ENCODE measurements at places on chromosomes 12 and 14.

- DNase-seq: no peak
These were observed 19.3 kb downstream of the CKB start for GRCh38 chr14:103503296-103503695.

DNA sequence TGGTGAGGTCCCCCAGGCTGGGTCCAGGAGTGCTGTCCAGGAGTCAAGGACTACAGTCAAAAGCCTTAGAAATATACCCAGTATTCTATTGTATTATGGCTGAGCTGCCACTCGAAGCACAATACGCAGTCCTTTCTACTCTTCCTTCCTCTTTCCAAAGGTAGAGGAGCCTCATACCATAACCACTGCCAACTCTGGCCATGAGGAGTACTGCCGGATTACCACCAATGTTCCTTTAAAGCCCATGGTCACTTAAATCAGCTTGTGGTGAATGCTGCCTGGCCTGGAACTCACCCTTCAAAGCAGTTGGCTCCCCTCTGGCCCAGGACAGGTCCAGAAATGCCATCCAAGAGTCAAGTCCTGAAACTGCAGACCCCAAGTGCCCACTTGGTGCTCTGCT is 425.4 kb downstream of the SLC16A7 start:
- no peak for DNase-seq

GRCh38 chr14:104076743-104077142 is 8.8 kb upstream of the ASPG start:
- no peak for DNase-seq

DNA sequence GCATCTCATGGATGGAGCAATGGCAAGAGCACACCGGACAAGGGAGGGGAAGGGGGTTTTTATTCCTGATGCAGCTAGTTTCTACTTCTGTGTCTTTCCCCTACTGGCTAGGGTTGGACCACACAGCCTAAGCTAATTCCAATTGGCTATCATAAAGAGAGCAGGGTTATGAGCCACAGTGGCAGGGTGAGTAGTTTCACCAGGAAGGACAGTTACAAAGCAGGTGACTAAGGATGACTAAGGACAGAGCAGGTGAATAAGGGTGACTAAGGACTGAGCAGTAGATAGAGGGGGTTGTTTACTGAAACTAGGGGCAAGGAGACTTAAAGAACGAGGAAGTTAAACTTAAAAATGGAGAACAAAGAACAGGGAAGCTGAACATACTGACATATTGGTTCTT is 321.4 kb upstream of the SEL1L start:
- no peak for DNase-seq

- DNase-seq: no peak
These were observed 50.0 kb downstream of the FLRT2 start for GRCh38 chr14:85579942-85580341.

- no peak for DNase-seq
These were observed 101.5 kb downstream of the KIF26A start for GRCh38 chr14:104239861-104240301.

DNA sequence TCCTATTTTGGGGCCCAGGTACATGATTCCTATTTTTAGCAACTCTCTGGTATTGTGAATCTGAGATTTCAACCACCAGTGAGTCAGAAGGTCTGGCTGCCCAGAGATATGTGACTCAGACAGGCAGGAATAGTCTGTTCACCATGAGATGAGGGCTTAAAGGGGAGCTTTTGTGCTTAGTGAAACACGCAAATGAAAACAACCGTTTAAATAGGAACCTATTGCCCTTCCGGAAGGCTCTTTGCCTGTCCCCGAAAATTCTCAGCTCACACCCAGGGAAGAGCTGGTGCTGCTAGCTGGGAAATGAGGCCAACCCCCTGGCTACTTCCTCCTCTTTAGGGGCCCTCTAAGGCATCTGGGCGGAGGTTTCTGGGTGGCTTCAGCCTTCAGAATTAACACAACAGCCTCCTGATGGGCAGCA is 283.6 kb downstream of the CACNA1C start:
- peak; percentile 48 for DNase-seq

DNA sequence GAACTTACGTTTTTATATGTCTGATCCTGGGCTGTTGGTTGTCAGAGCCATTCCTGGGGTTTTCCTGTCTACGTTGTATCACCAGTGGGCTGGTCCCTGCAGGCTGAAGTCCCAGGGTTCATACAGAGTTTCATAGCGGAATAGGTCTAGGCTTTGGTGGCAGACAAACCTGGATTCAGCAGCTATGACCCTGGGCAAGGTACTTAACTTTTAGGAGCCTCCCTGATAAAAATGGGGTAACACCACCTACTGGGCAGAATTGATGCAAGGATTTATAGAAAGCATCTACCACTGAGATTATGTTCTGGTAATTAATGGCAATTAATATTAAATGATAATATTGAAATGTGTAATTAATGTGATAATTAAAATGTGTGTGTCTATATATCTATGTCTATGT is 141.2 kb downstream of the SYNE2 start:
- no peak for DNase-seq

- peak; percentile 91 for DNase-seq
These were observed at the start of gene SLC38A1 for GRCh38 chr12:46268583-46269428. Gene SLC38A1, minus strand, starts transcription at chr12:46269043. Its CDS starts 29,243 bp downstream, at chr12:46239800.

DNA sequence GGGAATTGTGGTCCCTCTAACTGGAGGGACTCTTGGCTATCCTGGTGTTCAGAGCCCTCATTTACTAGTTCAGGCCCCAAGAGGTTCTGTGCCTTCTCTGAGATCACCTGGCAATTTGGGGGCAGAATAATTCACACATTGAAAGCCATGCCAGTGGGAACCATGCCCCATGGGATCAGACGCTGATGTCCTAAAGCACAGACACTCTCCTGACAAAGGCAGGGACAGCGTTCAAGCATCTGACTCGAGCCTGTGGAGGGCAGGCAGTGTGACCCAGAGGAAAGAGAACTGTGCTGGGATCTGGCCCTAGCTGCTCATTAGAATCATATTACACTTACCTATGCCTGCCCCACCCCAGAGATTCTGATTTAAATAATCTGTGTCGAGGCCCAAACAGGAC is 2.4 kb upstream of the ASB2 start:
- DNase-seq: no peak

GRCh38 chr12:42129595-42130204 is 15.0 kb downstream of the GXYLT1 start:
- peak; percentile 68 for DNase-seq

- DNase-seq: no peak
These were observed 39.1 kb downstream of the SPPL3 start for GRCh38 chr12:120865098-120865497.

GRCh38 chr14:101780887-101781239 is 19.4 kb downstream of the PPP2R5C start:
- no peak for DNase-seq

DNA sequence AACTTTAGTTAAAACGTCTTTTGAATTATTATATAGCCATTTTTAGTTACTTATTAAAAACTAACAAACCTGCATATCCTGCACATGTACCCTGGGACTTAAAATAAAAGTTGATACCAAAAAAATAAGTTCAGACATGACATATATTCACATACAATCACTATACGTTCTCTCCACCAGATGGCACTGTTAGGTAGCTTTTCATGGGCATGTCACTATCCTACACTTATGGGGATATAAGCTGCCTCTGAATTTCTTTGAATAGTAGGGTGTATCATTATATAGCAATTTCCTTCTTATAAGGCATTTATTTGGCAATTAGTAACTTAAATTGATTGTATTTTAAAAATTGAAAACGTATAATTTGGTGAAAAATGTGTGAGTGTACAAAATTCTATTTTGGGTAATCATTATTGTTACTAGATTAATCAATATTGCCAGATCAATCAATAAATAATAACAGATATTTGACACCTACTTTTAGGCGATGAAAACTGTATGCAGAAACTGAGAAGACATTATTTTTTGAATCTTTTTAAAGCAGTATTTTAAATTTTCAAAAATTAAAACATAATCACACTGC is 31.8 kb upstream of the OR10A7 start:
- peak; percentile 91 for DNase-seq

DNA sequence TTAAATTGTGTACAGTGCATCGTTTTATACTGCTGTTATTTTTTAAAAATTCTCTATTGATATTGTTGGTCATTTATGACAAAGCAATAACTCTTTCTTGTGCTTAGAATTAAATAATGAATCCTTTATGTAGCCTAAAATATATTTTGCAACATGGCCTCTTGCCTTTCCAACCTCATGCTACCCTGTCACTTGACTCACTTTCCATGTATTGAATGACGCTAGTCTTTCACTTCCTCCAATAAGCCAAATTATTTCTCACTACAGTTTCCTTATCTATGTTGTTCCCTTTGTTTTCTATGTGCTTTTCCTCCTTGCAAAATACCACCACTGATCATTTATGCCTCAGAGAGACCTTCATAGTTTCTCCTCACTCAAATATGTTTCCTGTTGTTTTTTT is 16.3 kb upstream of the EPYC start:
- DNase-seq: no peak

DNA sequence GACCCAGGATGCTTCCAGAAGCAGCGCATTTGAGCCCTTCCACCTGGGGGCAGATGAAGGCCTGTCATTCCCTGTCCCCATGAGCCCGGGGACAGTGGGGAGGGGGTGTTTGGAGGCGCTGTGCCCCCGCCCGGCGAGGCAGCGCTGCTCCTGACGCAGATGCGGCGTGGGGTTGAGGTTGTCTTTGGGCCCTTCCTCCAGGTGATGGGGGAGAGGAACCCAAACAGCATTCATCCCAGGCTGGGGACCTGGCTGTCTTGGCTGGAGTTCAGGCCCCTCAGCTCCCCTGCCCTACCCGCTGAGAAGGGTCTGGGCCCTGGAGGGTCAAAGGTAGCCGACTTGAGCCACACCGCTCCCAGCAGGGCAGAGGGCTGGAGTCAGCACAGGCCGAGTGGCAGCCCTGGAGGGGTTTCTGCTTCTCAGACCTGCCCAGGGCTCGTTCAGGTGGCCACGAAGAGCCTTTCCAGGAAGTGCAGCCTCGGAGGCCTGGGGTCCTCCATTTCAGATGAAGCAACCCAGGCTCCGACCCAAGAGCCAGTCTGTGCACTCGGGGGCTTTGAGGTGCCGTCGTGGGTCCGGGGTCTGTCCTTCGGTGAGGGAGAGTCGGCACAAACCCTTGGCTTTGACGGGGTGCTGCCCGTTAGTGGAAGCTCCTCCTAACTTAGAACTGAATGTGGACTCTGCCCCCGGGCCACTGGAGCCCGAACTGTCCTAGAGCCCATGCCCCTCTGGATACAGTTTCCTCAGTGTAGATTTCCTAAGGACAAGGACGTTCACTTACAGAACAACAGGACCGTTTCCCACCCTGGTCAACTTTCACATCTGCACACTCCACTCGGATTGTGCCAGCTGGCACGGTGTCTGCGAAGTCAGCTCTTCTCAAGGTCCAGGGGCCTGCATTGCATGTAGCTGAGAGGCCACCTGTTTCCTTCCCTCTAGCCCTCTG is 16.1 kb downstream of the ACADS start:
- DNase-seq: no peak

DNA sequence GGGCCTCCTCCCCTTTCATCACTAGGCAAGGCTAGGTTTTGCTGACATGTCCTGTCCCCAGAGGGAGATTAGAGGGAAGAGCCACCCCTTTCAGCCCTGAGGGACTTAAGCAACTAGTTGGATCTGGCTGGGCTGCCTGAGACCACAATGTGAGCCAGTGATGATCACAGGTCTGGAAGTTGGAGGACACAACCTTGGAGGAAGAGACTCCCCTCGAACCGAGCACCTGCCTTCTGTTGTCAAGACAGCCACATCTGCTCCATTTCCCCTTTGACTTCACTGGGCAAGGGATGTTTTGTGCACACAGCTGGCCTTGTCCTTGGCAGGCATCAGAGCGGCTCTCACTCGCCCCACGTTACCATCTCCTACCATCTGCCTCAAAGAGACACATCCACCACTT is 31.4 kb downstream of the MVK start:
- DNase-seq: no peak

DNA sequence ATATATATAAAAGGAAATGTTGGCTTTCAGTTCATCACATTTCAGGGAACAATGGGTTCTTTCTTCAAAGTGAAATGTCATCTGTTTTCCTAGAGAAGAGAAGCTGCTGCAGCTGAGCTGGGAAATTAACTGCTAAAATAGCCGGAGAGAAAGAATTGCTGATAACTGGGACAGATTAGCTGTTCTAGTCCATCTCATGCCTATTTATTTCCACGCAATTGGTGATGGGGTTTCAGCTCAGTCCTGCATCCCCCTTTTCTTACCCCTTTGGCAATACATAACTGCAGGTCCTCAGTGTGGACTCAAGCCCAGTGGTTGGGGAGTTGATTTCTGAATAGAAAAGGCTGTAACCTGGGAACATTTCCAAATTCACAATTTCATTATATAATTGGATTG is 436.9 kb upstream of the TMEM132C start:
- no peak for DNase-seq

- no peak for DNase-seq
These were observed 78.3 kb downstream of the AACS start for GRCh38 chr12:125143491-125143890.

- DNase-seq: no peak
These were observed 64.9 kb upstream of the DICER1 start for GRCh38 chr14:95222151-95222631.

- DNase-seq: no peak
These were observed 16.3 kb downstream of the MSRB3 start for GRCh38 chr12:65294641-65295262.

DNA sequence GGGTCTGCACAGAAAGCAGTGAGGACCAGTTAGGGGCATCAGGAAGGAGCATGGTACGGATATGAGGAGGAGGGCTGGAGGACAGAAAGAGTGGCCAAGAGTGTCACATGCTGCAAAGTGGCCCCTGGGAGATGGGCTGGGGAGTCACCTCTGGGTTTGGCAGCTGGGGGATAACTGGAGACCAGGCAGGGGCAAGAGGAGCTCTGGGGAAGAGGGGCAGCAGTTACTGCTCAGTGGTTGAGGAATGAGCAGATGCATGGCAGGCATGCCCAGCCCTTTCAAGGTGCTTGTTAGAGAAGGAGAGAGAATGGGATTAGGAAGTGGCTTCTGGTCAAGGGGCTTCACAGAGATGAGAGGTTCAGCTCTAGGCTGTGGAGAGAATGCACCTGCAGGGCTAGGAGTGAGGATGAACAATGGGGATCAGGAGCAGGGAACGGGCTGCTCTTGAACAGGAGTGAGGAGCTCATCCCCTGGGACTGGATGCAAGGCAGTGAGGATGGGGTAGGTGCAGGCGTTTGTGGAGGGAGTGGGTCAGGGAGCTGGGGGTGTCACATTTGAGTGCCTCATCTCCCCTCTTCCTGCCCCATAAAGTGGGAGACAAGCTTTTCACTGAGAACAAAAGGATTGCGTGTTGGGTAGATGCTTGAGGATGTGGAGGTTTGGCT is 127.5 kb downstream of the PAPOLA start:
- no peak for DNase-seq

DNA sequence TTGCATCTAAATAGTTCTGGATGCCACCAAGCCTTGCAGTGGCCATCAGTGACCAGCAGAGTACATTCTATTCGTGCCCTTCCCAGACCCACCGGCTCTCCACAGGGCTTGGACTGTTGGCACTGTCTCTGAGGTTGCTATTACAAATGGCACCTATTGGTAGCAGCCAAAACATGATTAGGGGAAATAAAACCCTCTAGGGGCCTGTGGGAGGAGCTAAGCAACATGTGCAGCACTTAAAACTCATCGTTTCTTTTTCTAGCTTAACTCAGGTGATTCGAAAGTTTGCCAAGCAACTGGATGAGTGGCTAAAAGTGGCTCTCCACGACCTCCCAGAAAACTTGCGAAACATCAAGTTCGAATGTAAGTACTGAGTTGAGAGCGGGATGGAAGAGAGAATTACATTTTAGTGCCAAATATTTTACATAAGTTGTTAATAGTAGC is 65.4 kb upstream of the RIC8B start:
- no peak for DNase-seq

- no peak for DNase-seq
These were observed 55.4 kb downstream of the TEAD4 start for GRCh38 chr12:3014641-3015040.

All from KBM-7 (cell line).